ENCODE measurements at places on chromosomes 6 and 20.

GRCh38 chr20:18853946-18854646, 40.5 kb downstream of the SCP2D1 start:
- DNase-seq, result no peak

DNA sequence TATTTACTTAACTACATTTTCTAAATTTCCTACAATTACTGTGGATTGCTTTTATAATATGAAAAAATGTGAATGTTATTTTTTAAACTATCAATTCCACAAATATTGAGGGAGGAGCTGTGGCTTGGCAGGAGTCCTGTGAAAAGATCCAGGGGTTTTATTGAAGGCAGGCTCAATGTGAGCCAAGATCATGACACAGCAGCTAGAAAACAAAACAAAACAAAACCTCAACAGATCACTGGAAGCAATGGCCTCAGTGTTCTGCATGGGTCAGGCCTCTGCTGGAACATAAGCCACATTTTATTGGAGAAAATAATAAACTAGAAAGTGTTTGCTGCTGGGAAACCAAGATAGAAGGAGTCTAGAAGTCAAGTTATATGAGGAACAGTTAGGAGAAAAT, 19.4 kb upstream of the RCAN2 start:
- peak; percentile 77 for DNase-seq

DNA sequence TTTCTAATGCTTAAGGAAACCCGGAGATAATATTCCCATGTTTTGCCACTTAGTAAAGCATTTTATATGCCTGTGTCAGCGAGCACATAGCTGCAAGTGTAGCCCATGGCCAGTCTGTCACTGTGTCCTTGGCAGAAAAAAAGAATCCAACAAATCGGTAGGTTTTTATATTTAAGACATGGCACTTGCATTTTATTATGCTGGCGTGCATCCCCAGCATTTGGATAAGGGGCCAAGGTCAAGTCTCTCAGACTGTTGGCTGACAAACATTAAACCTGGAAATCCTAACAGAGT, 1.2 kb upstream of the ZNF184 start:
- no peak for DNase-seq

GRCh38 chr6:13397359-13398068, 69.2 kb upstream of the TBC1D7 start:
- DNase-seq, result no peak

- no peak for DNase-seq
Measured at GRCh38 chr6:96787846-96788580, 49.3 kb downstream of the GPR63 start.
